ENCODE measurements at places on chromosomes 13 and 19. TPM values are rescaled to one million over a fixed set of nuclear protein-coding genes. Genes with fewer than 3 reads are reported as not detected.

GADD45GIP1 gene
- 28.8 TPM for total RNA-seq

DNA sequence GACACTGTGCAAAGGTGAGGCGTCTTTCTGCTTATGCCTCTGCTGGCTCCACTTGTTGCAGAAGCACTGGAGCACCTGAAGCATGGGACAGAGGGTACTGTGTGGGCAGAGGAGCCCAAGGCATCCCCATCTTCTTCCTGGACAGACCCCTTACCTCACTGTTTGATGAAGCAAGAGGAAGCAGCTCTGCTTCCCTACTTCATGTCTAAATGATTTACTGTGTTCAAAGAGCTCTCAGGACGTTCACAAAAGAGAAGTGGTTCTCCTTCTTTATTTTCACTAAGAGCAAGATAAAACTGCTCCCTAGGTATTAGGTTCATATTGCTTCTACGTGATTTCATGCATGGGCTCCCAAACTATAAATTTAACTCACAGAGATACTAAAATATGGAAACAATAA, 1635.4 kb upstream of the SLC10A2 start:
- no peak for DNase-seq

SULT2A1 gene
- total RNA-seq, result not detected

TSHZ3 gene
- total RNA-seq, result 7.4 TPM

GRCh38 chr13:75870397-75870903, 234.3 kb downstream of the LMO7 start:
- no peak for DNase-seq

DNA sequence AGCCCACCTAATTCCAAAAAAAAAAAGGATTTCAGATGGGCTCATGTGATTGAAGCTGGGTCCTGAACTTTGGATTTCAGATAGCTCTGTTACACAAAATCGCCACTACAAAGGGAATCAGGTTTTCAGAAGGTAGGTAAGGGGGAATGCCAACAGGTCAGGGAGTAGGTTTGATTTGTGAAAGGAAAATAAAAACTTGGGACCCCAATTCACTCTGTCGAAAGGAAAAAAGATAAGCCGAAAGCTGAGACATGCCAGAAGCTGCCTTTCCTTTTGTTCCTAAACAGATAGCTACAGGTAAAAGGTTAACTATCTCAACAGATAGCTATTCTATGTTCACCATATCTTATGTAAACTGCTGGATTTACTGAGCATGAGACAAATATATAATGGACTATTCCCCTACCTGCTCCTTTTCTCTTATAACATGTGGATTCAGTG, 4.0 kb downstream of the KRTDAP start:
- DNase-seq, result no peak

- DNase-seq, result no peak
Observed at GRCh38 chr13:80475718-80476117, 134.8 kb upstream of the SPRY2 start.

DNA sequence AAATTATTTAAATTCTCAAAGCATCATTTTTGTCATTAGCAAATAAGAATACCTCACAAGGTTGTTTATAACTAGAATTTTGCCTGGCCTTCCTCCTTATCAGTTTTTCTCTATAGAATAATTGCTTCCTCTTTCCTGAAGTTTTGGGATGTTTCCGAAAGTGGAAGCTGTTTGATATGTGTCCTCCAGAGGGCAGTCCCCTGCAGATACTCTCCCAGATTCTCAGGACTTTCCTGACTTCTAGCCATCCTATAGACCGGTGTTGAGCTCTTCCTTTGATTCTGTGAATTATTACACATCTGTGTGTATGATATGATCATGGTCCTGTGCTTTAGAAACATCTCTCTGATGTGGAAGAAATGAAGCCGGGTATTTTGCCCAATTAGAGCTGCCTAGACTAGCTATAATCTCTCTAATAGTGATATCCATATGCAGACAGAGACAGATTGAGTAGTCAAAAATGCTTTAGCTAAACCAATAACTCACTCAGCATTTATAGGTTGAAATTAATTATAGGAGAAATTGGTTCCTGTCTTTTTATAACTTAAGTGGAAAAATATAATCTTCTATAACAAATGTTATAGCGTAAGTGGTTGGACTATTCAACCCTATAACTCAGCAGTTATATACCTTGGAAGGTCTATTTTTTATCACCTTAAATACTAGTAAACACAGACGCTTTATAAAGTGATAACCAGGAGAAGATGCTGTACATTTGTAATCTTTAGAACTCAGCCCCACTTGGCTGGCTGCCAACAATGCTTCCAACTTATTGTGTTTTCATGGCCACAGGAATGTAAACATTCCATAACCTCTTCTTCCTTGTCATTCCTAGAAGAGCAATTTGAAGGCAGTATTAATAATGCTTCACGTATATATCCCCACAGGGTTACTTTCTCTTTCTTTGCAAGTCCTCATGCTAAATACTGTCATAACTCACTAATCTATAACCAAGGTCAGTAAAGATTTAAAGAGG, 201.0 kb upstream of the RXFP2 start:
- DNase-seq, result no peak

GRCh38 chr13:39417131-39417530, 185.9 kb downstream of the LHFPL6 start:
- DNase-seq, result peak; percentile 26

PRX gene
- 4.7 TPM for total RNA-seq

PSG7 gene
- total RNA-seq, result not detected

GRCh38 chr19:2213799-2214198, 22.3 kb downstream of the PLEKHJ1 start:
- no peak for DNase-seq

DNA sequence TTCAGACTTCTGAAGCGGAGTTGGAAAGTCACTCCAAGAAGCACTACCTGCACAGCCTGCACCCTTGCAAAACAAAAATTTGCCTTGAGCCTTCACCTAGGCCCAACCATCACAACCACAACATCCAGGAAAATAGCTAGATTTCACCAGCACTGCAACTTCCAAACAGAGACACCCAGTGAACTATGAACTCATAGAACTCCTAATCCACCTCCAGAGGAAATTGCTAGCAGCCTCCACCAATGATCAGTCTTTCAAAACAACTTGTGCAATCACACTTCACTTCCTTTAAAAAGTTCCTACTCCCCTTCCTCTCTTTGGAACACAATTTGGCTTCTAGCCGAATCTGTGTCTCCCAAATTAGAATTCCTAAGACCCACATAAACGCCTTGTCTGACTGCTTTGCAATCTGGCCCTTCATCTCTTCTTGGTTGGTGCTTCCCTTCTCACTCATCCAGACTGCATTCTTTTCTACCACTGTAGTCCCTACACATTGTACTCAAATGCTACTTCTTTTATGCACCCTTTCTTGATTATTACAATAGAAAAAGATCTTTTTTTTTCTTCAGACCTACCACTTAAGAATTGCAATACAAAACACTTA, 489.2 kb upstream of the ARGLU1 start:
- no peak for DNase-seq

DDX39A gene
- 103 TPM for total RNA-seq

- no peak for DNase-seq
Observed at GRCh38 chr13:62593804-62594203, 1178.2 kb upstream of the PCDH20 start.

DNA sequence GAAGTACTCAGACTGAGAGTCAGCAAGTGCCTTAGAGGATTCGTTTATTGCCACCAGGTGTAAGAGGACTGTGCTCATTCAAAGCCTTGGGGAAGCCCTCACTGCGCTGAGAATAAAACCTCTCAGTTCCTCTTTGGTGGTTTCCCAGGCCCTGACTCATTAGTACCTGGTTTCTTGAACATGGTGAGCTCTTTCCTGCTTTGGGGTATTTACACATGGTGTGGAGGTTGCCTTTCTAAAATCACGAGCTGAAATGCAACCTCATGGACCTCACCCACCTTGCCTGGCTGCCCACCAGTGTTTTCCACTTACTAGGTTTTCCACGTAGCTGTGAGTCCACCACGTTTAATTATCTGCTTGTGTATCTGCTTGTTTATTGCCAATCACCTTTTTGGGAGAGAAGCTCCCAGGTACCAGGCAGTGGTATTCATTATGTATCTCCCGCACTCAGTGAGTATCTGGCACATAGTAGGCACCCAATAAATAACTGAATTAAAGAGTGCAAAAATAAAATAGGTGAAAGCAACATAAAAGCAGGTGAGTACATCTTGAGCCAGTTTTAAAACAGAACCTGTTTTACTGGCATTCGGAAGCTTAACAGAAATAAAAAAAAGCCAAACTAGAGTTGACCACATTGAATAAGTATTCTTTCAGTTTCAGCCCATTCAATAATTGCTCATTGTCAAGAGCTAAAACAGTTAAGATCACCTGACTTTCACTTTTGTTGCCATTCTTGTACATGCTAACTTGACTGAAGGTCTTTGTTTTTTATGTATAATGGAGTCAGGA, 533.0 kb downstream of the MYO16 start:
- no peak for DNase-seq

- DNase-seq, result peak; percentile 80
Observed at GRCh38 chr13:51844862-51845573, at the start of gene TMEM272. TSS of gene TMEM272 (minus strand) at chr13:51845177. CDS start at chr13:51838530, 6,647 bp downstream.

DNA sequence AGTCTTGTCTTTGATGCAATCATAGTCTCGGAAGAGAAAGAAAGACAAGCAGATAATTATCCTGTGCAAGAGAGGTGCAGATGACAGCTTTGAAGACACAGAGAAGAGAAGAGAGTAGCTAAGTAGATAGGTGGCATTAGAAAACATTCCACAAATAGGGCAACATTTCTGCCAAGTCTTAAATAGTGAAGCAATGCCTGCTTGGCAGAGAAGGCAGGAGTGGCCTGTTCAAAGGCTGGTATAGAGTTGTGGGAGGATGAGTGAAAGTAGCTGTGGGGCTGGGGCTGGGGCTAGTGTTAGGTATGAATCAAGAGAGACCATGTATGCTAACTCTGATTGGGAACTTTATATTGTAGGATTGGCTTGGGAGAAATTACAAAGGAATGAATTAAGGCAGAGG, 305.5 kb downstream of the DNAJC15 start:
- no peak for DNase-seq

GRCh38 chr13:70985371-70985770, 877.1 kb upstream of the KLHL1 start:
- no peak for DNase-seq

- no peak for DNase-seq
Observed at GRCh38 chr19:35872180-35872579, 3.8 kb downstream of the APLP1 start.

GRCh38 chr13:64488731-64489130, 2741.4 kb downstream of the PCDH9 start:
- DNase-seq, result no peak

DMWD gene
- total RNA-seq, result 123 TPM

DNA sequence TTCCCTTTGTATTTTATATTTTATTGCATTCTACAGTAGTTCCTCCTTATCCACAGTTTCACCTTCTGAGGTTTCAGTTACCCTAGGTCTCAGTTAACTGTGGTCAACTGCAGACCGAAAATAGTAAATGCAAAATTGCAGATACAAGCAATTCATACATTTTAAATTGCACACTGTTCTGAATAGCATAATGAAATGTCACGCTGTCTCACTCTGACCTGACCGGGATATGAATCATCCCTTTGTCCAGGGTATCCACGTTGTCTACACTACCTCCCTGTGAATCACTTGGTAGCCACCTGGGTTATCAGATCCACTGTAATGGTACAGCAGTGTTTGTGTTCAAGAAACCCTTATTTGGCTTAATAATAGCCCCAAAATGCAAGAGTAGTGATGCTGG, 325.0 kb downstream of the DNAJC15 start:
- DNase-seq, result no peak

ZNF83 gene
- total RNA-seq, result 62.3 TPM

ENOX1 gene
- 8.7 TPM for total RNA-seq

- DNase-seq, result no peak
Observed at GRCh38 chr13:109384491-109385241, 401.7 kb downstream of the IRS2 start.

GRCh38 chr13:93996481-93996880, 483.0 kb downstream of the DCT start:
- DNase-seq, result no peak

- DNase-seq, result no peak
Observed at GRCh38 chr13:89845874-89846273, 1501.6 kb upstream of the MIR17HG start.

DNA sequence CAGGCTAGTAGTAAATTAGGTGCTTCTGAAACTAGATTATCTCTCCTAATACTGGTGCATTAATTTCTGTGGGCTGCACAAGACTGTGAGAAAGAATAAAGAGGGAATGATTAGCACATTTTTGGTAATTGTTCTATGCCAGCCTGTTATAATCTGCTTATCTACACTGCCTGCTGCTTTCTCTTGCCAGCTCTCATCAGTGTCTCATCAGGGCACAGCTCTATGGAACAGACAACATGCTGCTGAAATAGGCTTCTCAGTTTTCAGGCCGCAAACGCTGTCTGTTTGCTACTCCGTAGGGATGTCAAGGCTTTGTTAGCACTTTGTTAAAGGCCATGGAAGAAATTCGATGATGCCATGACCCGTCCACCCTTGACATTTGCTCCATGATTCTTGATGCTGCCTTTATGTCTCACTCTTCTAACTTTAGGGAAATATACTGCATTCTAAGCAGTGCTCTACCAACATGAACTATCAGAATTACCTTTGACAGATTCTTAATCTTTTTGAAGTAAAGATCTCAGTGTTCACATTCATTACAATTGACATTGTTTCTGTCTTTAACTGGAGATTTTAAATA, 84.0 kb upstream of the PRR20A start:
- DNase-seq, result no peak

DNA sequence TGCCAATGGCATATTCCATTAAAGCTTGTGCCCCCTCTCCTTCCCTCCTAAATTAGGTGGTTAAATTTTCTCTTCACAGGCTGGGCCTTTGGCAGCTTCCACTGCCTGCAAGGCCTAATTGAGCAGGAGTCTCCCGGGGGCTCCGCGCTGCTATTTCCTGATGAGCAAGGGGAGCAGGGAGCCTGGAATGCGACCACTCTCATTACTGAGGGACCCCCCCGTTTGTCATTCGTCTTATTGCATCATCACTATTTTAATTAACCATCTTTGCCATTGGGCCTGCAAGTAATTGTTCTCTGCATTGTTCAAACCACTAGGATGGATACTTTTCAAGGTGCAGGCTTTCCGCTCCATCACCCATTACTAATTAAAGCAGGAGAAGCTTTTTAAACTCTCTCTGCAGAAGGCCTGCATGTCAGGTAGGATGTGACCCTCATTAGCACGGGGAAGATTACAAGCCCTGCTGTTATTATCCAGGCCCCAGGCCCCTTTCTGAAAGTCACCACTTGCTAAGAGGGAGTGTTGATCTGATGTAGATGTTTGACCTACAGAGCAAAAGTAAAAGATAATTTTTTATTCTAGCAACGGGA, 142.3 kb downstream of the OXGR1 start:
- DNase-seq, result peak; percentile 52

GRCh38 chr19:8700956-8701355, 2.4 kb upstream of the ACTL9 start:
- DNase-seq, result no peak

EPSTI1 gene
- total RNA-seq, result not detected

DNA sequence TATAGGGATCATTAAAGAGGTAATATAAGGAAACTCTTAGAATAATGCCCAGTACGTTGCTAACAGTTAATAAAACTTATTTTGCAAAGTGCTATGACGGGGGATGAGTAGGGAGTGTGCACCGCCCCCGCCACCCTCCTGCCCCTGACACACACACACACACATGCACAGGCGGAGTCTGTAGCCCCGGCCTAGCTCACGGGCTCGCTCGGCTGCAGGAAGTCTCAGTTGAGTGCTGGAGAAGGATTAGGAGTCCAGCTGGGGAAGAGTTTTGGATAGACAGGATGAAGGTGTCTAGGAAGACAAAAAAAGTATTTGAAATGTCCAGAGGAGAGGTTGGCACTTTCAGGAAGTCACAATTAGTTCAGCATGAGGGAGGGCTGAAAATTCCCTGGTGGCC, 21.5 kb downstream of the GSX1 start:
- no peak for DNase-seq

GRCh38 chr19:43620061-43621001, 902 bp upstream of the ZNF428 start:
- DNase-seq, result peak; percentile 95

- DNase-seq, result no peak
Observed at GRCh38 chr13:79211377-79211776, 194.7 kb downstream of the RBM26 start.
